ENCODE measurements at places on chromosomes 12 and 14.
A peak's percentile ranks its signal among the peaks of the same experiment; 100 is the strongest.

DNA sequence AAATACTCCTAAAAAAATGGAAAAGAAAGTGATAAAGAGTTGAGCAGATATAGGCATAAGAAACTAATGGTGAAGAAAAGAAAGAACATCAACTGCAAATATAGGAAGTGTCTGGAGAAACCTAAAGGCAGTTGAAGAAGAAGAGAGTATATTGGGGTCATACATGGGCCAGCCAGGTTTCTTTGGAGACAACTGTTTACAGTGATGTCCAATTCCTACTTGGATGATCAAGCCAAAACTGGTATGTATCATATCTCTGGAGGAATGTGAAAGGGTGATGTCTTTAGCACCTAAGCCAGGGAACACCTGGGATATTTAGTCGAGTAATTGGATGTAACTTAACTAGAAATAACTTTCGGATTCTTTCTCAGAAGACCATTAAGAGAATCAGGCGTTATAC lies 129.3 kb upstream of the FLRT2 start:
- DNase-seq = no peak

DNA sequence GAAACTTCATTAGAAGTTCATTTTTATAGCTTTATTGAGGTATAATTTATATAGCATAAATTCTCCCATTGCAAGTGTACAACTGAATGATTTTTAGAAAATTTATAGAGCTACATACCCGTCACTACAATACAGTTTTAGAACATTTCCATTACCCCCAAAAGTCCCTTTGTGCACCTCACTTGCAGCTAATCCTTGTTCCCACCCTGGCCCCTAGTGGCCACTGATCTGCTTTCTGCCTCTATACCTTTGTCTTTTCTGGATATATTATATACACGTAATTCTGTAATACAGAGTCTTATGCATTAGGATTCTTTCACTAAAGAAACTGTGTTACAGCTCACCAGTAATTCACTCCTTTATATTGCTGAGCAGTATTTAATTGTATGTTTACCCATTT lies 145.1 kb upstream of the DIO2 start:
- DNase-seq = peak; percentile 6

GRCh38 chr14:56211084-56211483 lies 92.9 kb downstream of the PELI2 start:
- no peak for DNase-seq

GRCh38 chr12:111353603-111354295 lies 15.1 kb downstream of the PHETA1 start:
- DNase-seq = no peak

GRCh38 chr12:111686574-111687105 lies 787 bp downstream of the ACAD10 start:
- DNase-seq = peak; percentile 10

- DNase-seq = no peak
These were observed 775.1 kb downstream of the FLRT2 start for GRCh38 chr14:86305058-86305457.

DNA sequence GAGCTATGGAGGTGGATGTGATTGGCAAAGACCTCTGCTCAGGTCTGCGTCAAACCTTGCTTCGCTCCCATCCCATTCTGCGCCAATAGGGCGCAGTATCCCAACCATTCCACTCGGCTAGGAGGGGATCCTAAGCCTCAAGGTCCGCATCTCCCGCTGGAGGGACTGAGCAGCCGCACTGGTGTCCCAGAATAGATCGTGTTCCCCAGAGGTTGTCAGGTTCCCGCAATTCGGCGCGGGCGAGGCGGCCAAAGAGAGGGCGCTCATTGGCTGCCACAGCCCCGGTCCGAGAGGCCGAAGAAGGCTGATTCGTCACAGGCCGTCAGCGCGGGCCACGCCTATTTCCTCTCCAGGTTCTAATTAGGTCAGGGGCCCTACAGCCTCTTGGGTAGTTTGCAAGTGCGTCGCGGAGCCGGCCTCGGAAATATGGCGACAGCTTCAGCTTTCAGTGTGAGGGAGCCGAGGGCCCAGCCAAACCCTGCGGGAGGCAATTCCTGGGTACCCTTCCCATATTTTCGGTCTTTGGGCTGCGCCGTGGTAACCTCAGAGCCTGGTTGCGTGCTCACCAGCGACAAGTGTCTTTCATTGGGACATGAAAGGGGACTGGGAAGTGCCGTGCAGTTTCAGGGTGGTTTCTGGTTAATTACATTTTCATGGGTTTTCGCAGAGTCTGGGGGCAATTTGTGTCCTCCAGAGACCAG lies 5.0 kb downstream of the OR10AD1 start:
- DNase-seq = peak; percentile 98

- no peak for DNase-seq
These were observed 1331.5 kb upstream of the TMEM132C start for GRCh38 chr12:126935435-126935834.

DNA sequence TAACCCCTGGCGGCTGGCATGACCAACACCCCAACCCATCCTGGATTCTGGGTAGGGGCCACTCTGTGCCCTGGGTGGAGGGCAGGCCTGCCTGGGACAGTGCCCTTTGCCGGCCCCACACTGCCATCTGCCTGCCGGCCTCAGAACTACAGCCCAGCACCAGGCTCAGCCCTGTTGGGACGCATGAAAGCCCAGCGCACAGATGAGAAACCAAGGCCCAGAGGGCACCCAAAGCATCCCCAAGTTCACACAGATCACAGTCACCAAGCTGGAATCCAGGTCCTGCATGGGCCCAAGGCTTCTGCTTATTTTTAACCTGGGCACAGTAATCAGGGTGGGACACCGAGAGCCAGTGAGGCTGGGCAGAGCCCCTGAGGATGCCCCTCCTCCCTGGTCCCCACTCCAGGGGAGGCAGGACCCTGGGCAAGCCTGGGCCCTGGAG lies 26.2 kb downstream of the RFLNA start:
- DNase-seq = peak; percentile 76

DNA sequence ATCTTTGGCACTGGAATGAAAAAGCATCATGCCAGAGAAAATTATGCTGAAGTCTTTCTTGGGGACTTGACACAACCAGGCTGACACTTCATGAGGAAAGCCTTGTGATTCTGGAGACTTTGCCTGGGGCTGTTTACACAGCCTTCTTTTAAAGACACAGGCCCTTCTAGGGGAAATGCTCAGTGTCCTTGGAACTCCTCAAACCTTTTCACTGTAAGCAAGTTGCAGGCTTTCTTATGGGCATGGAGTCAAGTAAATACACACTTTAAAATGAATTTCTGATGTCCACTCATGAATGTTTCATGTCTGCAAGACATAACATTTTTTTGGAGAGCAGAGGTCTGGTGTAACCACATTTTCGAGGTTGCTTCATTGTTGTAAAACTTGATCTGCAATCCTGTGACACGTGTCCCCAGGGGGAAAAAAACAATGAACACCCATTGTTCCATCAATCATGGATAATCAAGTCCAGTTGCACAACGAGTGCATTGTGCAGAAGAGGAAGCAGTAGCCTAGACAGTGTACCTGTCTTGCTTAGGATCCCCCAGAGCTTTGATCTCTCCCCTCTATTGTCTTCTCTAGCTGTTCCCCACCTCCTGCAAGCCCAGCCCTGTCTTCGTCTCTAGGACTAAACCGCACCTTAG lies 155.1 kb upstream of the PRICKLE1 start:
- DNase-seq = peak; percentile 81

DNA sequence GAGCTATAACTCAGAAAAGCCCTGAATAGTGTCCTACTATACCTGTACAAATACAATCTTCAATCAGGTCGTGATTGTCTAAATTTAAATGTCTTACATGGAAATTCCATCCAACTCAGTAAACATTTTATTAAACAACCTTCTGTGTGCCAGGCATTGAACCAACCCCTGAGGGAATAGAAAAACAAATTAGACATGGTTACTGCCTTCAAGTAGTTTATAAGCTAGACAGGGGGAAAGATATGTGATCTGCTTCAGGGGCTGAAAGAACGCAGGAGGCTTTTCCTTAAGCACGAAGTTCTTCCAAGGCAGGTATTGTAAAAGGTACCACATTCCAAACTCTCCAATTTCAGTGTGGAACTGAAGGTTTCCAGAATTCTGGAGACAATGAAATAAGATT lies 39.7 kb upstream of the STAB2 start:
- DNase-seq = no peak

DNA sequence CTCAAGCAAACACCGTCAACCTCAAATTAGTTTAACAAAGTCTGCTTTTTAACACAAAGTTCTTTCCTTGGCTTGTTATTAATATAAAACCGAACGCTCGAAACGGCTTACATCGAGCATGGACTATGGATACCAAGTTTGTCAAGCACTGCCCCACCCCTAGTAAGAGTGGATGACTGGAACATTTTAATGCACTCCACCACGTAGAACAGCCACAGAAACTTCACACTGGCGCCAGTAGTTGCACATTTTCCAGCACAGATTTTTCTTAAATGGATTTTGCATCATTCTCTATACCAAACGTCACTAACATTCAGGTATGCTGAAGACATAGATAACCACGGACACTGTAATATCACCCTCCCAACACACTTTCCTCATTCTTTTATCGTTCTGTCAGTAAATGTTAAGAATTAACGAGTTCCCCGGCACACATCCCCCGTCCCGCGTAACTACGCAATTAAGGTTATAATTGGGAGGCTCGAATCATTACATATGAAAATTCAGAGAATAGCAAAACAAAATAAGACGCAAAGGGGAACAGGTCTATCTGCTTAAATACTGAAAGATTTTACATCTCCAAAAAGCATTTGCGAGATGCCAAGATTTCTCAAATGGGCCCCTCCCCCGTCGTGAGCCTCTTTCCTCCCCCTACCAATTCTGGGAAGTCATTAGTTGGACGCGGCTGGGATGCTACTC lies 990 bp downstream of the FERMT2 start:
- DNase-seq = no peak
